ENCODE measurements at places on chromosomes 3 and 15. TPM values are rescaled to one million over a fixed set of nuclear protein-coding genes. Genes with fewer than 3 reads are reported as not detected.

DNA sequence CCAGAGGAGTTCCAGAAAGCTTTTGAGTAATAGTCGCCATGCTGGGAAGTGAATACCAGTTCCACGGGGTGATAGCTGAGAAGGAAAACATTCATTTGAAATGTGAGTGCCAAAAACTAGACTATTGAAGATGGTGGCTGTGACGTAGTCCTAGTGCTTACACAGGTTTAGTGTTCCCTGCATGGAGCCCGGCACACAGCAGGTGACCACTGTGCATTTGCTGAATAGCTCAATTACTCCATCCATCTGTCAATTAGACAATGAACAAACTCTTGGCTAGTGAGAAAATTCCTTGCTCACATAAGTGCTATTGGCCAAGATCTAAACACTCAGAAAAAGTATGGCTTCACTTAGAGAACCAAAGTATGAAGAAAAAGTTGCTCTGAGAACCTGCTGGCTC is 448.1 kb upstream of the WNT5A start:
- DNase-seq = no peak
- H3K27ac ChIP-seq = no peak overlapping the region
- no peak overlapping the region for H3K4me3 ChIP-seq
- no peaks in the 10 kb centered on the region for H3K36me3 ChIP-seq

GRCh38 chr3:52468336-52468735 is 12.9 kb downstream of the NISCH start:
- no peak overlapping the region for H3K4me3 ChIP-seq
- no peaks in the 10 kb centered on the region for H3K27me3 ChIP-seq
- H3K27ac ChIP-seq = no peak overlapping the region

DNA sequence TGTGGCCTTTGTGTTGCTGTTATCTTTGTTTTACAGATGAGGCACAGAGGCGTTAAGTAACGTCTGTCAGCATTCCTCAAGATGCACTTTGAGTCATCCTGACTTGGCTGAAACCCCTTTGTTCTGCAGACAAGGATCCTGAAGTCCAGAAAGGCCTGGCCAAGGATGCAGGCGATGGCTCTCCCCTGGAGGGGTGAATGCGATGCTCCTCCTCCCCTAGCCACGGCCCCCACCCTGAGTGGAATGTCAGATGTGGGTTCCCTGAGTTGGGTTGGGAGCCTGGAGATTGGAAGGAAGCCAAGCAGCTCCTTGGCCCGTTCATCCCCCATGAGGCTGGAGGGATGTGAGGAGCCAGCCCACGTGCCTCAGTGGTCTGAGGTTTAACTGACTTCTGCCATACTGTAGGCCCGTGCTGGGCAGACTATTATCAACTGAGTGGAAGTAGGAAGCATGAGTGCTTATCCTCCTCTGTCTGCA is 43.3 kb downstream of the POMGNT2 start:
- DNase-seq = no peak
- H3K27me3 ChIP-seq = no peaks in the 10 kb centered on the region
- H3K4me3 ChIP-seq = no peak overlapping the region

Gene SCN5A
- total RNA-seq = 0.10 TPM

Gene TM4SF1
- not detected for total RNA-seq

Gene AMIGO3
- 0.23 TPM for total RNA-seq

Measured in activated CD4-positive, alpha-beta memory T cell treated with anti-CD3 and anti-CD28 coated beads, Interleukin-2, amount 10 ng/mL, durations not matched to agents 7 days and 5 days (primary cell).